Stimulated activated CD8-positive, alpha-beta memory T cell treated with anti-CD3 and anti-CD28 coated beads, Interleukin-4, amount 100 ng/mL, for 4 hours (primary cell): ENCODE measurements at places on chromosomes 3 and 15.
A peak's percentile ranks its signal among the peaks of the same experiment; 100 is the strongest.

DNA sequence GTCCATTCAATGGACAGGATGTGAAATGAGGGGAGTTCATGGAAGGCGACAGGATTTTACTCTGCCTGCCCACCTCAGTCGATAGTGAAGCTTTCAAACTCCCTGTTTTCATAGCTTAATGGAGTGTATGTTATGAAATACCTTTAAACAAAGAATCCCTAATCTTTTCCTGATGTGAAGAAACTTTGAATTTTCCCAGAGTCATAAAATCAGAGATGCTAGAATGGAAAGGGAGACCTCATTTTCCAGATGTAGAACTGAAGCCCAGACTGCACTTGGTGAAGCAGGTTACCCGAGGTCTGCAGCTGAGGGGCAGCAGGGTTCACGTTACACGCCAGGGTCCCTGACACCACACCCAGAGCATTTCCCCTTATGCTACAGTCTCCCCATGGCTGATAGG is 34.7 kb upstream of the LACTB start:
- DNase-seq, result no peak

DNA sequence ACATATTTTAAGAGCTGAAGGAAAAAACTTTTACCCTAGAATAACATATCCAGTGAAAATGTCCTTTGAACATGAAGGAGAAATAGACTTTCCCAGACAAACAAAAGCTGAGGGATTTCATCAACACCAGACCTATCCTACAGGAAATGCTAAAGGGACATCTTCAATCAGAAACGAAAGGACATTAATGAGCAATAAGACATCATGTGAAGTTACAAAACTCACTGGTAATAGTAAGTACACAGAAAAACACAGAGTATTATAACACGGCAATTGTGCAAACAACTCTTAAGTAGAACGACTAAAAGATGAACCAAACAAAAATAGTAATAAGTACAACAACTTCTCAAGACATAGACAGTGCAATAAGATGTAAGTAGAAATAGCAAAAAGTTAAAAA is 3.5 kb upstream of the ZSCAN2 start:
- DNase-seq, result no peak

DNA sequence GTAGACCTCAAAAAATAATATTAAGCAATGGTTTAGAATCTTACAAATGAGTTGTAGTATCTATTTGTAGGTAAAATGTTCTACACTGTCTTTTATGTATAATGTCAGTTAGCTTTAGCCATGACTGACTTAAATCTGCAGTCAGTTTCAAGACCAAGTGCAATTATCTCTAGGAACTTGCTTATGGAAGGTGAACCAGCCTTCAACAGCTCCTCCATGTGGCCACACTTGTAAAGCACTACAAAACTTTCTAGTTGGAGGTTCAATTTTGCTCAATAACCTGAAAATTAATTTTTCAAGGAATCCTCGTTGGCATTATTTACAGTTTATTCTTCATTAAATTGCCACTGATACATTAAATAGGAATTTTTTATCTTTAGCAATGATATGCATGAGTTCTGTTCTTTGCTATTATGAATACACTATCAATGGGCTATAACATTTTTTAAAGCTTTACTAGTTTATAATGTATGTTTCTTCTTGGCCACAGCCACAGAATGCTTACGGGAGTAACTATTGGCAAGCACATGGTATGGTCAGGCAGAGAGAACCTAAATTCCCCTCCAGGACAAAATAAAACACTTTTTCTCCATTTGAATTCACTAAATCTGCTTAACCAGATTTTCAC is 315.3 kb upstream of the UBE2E2 start:
- no peak for DNase-seq

GRCh38 chr15:65366122-65366892 is 11.5 kb downstream of the IGDCC3 start:
- no peak for DNase-seq

DNA sequence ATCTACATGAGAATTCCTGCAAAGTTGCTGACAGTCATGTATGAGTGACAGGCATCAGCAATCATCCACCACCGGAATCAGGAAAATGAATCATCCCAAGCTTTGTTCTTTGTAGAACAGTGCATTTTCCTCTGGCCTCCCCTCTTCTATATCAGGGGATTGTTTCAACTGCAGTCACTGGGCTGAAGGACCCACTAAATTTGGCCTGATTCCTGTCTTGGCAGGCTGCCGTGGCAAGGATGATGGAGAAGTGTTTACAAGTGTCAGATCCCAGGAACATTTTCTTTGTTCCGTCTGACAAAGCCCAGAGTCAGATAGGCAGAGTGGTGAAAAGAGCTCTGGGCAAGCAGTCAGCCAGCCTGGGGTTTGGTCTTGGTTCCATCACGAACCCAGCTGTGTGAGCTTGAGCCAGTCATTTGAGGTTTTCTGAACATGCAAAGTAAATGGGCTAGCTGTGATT is 175.1 kb upstream of the TSC22D2 start:
- no peak for DNase-seq

- no peak for DNase-seq
Measured at GRCh38 chr3:14988988-14989394, 41.6 kb downstream of the NR2C2 start.

- no peak for DNase-seq
Measured at GRCh38 chr3:66270288-66270687, 49.5 kb downstream of the SLC25A26 start.

DNA sequence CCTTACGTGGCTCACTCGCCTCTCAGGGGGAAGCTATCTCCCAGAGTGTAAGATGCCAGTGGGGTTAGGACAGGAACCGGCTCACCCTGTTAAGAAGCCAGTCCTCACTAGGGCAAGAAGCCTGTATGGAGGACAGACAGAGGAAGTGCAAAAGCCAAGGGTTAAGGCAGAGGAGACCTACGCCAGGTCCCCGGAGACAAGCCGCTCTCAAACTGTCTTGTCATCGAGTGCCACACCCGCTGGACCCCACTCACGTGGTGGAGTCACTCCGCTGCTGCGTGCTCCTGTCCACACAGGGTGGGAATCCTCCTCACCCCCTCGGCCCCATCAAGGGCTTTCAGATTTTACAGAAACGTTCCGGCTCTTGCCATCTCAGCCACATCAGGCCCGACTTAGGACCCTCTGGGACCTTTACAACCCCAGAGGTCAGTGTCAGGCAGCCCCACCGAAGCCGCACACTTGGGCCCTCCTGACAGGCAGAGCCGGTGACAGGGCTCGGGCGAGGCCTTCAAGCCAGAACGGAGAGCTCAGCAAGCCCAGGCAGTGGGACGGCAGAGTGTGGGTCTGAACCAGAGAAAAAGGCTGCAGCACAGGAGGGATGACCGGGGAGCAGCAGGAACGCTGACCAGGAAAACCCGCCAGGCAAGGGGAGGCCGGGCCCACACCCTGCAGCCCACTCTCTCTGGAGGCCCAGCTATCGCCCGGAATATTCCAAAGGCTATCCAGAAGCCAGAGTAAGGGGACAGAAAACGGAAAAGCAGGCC is 61.7 kb downstream of the XXYLT1 start:
- no peak for DNase-seq

GRCh38 chr3:56125358-56126005 is 342.8 kb downstream of the ERC2 start:
- no peak for DNase-seq

DNA sequence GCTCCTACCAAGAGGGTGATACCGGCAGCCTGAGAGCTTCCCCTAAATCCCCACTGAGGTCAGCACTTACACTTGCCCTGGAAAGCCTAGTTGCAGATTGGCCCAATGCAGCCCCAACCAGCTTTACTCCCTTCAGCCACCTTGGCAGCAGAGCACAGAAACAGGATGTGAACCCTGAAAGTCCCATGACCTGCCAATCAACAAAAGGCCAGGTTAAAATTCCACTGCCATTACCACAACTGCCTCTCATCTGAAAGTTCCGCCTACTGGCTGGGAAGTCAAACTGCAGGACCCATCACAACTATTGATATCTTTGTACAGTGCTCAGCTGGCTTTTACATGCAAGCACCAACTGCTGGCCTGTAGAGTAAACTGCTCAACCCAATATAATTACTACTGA is 156.2 kb downstream of the ZMAT3 start:
- no peak for DNase-seq

DNA sequence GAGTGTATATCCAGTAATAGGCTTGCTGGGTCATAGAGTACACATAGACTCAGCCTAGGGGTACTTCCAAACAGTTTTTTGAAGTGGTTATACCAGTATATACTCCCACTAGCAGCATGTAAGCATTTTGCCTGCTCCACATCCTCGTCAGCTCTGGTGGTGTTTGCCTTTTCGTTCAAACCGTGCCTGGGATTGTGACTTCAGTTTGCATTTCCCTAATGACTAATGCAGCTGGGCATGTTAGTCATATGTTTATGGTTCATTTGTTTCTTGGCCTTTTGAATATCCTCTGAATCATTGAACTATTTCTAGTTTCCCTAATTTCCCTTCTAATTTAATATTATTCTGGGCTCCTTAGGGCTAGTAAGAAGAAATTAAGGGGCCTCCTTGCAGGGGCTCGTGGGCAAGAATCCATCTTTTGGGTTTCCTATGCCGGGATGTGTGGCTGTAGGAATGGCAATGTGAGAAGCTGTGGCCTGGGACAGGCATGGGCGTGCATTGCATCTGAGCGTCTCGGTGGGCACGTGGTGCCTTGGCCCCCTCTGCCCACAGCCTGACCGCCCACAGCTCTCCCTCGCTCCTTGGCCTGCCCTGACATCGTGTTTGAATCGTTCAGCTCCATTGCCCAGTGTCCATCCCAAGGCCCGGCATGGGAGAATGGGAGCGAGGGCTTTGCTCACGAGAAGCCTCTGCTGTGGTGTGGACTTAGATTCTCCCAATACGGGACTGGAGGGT is 26.4 kb downstream of the FAH start:
- no peak for DNase-seq

DNA sequence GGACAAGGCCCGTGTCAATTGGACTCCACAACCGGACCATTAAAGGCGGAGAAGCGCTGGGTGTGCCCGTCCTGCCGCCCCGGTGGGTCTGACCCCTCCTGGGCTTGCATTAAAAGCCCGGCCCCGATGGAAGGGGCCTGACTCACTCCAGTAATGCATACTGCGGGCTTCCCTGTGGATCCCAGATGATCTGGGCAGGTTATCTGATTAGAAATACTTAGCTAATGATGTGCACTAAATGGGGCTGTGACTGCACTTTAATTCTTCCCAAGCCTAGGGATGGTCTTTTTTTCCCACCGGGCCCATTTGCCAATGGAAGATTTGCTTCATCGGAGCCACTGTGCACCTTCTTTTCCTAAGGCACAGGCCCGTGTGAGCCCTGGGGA is 124.9 kb downstream of the TMEM266 start:
- DNase-seq, result no peak

DNA sequence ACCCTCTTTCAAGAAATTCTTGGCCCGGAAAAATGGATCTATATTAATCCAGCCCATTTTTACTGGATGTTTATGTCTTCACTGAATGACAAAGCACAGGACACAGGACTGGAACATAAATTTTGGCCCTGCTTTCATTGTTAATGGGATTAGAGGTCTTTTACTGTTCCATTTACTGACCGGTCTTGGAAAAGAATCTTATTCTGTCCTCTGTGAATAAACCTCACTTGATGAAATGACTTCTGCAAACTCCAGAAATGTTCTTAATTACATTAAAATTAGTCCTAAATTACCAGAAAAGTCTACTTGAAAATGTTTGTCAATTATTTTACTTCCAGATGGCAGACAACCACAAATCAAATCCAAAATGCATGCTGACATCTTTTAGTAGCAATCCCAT is 79.3 kb upstream of the SLC24A5 start:
- DNase-seq, result no peak

- no peak for DNase-seq
Measured at GRCh38 chr3:63986146-63986545, 37.1 kb downstream of the PSMD6 start.

DNA sequence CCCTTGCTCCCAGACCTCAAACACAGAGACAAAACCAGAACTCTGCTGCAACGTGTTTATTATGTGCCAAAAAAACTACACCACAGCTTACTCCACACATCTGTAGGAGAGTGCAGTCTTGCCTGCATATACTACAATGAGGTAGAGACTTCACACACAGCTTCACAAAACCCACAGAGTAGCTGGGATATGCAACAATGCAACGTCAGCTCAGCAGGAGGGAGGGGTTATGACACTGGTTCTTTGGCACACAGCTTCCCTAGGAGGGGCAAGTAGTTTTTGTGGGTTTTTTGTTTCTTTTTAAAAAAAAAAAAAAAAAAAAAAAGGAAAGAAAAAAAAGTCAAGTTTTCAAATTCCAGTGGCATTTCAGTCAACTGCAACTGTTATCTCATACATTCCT is 2.9 kb upstream of the RPS17 start:
- DNase-seq, result no peak

DNA sequence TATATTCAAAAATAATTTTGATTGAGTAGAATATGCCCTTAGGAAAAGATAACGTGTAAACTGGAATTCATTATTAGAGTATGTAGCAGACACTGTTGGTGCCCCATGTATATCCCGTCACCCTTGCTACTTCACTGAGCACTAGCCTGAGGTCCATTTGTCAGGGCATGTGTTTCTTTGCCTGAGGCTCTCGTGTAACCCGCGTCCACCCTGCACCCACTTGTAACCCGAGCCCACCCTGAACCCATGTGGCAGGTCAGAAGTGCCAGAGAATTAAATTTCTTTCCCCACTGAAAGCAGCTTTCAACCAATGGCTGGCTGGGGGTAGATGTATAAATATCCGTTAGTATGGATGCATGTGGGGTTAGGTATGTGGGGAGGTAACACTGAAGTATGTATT is 474.2 kb upstream of the ZNF385D start:
- DNase-seq, result no peak

- DNase-seq, result peak; percentile 58
Measured at GRCh38 chr3:114213627-114214541, 23.5 kb downstream of the ZNF80 start.

DNA sequence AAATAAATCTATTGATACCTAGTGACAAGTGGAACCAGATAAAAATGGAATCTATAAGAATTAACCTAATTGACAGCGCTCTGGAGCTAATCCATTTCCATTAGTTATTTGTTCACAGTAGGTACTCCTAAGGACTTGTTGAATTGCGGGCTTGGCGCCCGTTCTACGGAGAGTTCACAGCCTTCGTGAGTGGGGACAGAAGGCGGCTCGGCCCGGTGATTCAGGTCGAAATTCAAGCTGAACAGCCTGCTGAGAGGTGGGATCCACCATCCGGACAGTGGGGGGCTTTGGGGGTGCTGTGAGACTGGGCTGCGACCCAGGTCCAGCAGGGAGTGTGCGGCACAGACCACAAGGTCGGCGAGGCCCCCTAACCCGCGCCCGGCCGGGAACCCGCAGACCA is 779 bp upstream of the CTNNB1 start:
- peak; percentile 2 for DNase-seq

DNA sequence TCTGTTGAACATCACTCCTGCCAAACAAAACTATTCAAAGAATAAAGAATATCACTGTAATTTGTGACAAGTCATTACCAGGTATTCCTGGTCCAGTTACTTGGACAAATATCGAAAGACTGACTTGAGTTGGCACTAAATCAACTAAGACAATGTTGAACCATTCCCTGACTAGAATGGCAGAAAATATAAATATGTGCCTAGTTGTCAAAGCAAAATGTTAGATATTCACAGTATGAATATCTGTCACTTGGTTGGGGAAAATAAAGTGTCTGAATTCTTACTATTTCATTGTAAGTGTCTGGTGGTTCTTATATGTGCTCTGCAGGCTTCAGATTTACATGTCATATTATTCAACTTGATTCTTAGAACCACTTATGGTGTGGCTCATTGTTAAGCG is 470.2 kb downstream of the NAALADL2 start:
- no peak for DNase-seq

- no peak for DNase-seq
Measured at GRCh38 chr15:85579957-85580694, 199.7 kb downstream of the AKAP13 start.

- DNase-seq, result no peak
Measured at GRCh38 chr15:27365456-27365855, 394.5 kb downstream of the GABRG3 start.

- no peak for DNase-seq
Measured at GRCh38 chr3:144585953-144586352, 614.3 kb downstream of the DIPK2A start.
